ENCODE measurements at places on chromosomes 3 and 15.

GRCh38 chr15:66701422-66702034 lies 508 bp upstream of the SMAD6 start:
- no peak for DNase-seq

GRCh38 chr3:82473864-82474541 lies 712.6 kb upstream of the GBE1 start:
- no peak for DNase-seq

GRCh38 chr15:40338921-40339620 lies 1.7 kb downstream of the CCDC9B start:
- DNase-seq: no peak

GRCh38 chr3:68931406-68932149 lies 769 bp downstream of the TAFA4 start:
- no peak for DNase-seq

GRCh38 chr3:119356646-119357045 lies 62.5 kb downstream of the ARHGAP31 start:
- DNase-seq: no peak

DNA sequence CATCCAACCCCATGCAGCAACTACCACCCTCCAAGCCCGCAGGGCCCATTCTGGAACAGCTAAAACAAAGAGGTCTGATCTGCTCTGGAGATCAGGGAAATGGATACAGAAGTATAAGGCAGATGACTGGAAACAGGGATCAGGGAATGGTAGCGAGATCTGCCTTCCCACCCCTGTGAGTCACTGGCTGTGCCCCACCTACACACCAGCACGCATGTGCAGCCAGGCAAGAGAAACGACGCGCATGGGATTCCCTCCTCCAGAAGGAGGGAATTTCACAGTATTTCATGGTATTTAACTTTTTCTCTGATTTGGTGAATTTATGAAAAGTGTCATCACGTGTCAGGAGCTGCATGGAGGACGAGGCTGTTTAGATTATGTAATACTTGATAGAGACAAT lies 116.7 kb downstream of the ARRDC4 start:
- DNase-seq: no peak

Data from NCI-H526 treated with DMSO at 0.1 percent for 48 hours (cell line).